NCI-H2171 treated with DMSO at 0.1 percent for 48 hours (cell line): ENCODE measurements at places on chromosomes 3 and 15.

DNA sequence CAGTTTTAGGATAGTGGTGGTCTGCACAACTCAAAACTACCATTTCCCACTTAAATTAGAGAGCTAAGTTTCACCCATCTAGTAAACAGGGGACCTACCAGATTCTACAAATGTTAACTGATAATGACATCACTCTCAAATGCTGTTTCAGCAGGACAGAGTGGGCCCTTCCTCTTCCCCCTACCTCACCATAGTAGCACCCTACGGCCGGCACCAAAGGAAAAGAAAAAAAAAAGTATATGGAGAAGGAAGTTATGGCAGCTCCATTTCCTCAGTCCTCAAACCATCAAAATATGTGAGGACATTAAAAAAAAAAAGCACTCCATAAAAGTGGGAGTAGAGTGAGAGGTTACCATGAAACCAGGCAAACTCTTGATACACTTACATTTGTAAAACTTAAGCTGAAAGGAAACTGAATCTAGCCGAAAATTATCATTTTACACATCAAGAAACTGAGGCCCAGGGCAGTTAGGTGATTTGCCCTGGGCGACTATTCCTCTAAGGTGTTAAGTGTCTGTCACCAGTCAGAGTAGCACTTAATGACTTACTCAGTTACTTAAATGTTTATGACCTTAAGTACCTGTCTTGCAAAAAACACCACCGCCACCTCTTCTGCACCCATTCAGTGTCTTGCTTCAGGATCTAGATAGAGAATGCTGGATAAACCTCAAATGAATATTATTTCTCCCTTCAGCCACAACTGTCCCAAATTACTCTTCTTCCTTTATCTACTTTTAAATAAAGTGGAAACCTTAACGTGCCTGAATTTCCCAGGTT lies 2.7 kb downstream of the MSL2 start:
- DNase-seq = peak; percentile 38

- no peak for DNase-seq
Observed at GRCh38 chr3:56754741-56755417, 46.9 kb downstream of the ARHGEF3 start.

DNA sequence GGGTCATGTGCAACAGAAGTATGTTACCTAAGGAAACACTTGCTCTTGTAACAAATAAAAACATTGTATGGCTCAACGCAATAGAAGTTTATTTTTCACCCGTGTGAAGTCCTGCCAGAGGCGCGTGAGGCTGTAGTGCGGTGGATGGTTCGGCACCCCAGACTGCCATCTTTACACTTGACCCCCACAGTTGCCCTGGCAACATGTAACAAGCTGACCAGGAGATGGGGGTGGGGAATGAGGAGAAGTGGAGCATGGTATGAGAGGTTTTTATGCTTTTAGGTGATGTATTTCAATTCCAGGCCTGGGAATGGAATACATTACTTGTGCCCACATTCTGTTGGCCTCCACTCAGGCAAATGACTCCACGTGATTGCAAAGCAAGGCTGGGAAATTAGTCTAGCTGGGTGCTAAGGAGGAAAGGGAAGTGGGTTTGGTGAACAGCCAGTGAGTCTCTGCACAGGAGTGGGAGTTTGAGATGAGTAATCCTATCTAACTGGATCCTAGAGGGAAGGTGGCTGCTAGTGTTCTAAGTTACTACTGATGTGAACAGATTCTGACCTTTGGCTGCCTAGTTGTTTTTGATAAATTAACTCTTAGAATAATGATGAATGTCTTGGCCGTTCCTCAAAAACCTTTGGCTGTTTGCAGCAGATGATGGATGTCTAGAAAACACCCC lies 33.8 kb upstream of the GREM1 start:
- no peak for DNase-seq

GRCh38 chr3:183800243-183800863 lies 25.0 kb downstream of the MAP6D1 start:
- no peak for DNase-seq

DNA sequence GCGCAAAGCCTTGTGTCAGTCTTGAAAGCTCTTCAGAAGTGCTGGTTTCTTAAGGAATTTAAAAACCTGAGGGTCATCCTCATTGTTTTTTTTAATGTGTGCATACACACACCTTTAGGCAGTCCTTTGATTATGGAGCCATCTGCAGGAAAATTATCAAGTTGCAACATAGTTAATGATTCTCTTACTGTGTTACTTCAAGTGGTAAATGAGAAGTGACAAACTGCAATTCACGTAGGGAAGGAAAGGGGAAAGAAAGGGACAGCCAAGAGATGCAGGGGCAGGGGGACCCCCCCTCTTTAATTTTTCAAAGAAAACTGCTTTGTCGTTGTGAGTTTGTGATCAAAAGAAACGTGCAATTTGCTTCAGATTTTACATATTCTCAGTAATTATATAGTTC lies 162.4 kb upstream of the CGNL1 start:
- peak; percentile 74 for DNase-seq

DNA sequence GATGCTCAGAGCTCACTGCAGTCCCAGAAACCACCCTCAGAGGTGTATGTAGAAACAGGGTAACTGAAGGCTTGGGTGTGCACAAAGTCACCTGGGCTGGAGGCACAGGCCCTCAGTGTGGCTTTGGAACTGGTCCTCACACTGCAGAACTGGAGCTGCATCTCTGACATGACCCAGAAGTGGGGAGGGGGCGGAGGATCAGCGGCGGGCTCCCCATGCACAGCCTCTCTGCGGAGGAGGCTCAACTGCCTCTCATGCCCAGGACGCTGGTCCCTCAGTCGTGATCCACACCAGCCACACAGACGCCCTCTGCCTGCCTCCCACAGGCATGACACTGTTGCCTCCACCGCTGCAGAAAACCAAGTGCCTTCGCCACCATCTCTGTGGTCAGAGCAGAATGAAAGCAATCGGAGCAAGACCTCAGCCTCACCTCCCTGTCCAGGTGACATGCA lies 73.7 kb downstream of the TM2D3 start:
- DNase-seq = peak; percentile 4
